Fibroblast of upper back skin (primary cell): ENCODE measurements at places on chromosomes 11 and 22.
A peak's percentile ranks its signal among the peaks of the same experiment; 100 is the strongest.

GRCh38 chr22:37309211-37310074, 27.1 kb downstream of the CYTH4 start:
- no peak for DNase-seq

GRCh38 chr22:45804986-45805325, 133.3 kb downstream of the ATXN10 start:
- DNase-seq, result peak; percentile 94

DNA sequence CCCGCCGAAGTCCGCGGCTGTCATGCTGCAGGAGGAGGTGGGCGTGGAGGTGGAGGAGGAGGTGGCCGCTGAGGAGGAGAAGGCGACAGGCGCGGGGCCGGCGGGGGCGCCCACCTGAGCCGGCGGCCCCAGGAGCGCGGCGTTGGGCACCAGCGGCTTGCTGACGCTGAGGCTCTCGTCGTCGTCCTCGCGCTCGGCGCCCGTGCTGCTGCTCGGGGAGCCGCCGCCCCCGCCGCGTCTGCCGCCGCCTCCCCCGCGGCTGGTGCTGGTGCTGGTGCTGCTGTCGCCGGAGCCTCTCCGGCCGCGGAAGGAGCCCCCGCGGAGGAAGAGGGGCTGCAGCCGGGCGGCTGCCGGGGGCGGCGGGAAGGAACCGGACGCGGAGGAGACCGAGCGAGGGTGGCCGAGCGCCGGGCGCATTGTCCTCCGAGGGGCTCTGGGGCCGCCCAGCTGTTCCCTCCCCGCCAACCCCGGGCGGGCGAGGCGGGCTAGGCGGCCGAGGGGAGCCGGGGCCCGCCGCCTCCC, 388 bp downstream of the TMEM121B start:
- DNase-seq, result no peak

GRCh38 chr11:44928816-44929215, 21.9 kb downstream of the TP53I11 start:
- no peak for DNase-seq

DNA sequence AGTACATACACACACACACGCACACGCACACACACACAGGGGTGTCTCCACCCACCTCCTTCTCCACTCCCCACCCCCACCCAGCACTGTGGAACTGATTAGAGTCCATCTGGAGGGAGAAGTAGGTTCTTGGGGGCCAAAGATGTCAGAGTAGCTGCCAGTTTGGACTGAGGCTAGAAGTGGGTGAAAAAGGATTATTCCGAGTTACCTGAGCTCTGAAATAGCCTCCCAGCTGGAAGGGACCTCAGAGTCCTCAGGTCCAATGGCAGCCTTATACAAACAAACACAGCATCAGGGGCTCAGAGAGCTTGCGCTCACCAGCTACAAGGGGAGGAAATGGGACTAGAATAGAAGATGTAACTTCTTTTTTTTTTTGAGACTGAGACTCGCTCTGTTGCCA, 20.8 kb downstream of the IL10RA start:
- no peak for DNase-seq

- DNase-seq, result no peak
These were observed 331.6 kb upstream of the ANO5 start for GRCh38 chr11:21861314-21861713.

- DNase-seq, result peak; percentile 59
These were observed 12.7 kb downstream of the MYO18B start for GRCh38 chr22:25754527-25755202.

DNA sequence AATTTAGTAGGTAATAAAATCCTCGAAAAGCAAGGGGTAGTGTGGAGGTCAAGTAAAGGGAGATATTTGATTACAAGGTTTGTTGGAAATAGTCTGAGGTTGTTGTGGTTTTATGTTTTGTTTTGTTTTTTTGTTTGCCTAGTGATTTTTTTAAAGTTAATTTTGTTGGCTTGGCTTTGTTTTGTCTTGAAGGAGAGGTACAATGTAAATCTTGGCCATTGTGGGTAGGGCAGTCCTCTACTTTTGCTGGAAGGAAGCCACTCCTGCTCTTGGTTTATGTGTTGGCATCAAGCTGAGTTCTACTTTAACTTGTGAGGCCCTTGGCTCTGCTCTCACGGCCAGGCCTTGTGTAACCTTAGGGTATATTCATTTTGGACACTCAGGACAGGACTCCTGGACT, 3.2 kb downstream of the AMOTL1 start:
- DNase-seq, result no peak

DNA sequence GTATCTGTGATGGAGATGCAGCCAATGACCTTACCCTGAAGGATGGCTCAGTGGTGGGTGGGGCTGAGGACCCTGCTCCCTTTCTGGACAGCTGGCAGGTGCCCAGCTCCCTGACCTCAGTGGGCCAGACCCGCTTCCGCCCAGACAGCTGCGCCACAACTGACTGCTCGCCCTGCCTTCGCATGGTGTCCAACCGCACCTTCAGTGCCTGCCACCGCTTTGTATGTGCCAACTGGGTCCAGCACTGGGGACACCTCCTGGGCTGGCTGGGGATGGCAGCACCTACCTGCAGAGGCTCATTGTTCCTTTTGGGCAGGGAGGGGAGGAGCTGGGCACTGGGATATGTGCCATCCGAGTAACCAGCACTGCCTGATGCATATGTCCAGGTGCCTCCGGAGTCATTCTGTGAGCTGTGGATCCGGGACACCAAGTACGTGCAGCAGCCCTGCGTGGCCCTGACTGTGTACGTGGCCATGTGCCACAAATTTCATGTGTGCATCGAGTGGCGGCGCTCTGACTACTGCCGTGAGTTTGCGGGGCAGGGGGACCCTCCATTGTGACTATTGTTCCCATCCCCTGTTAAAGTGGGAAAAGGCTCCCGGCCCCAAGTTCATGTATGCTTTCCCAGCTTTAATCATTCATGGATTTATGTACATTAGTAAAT, 84.8 kb downstream of the OTOG start:
- no peak for DNase-seq

DNA sequence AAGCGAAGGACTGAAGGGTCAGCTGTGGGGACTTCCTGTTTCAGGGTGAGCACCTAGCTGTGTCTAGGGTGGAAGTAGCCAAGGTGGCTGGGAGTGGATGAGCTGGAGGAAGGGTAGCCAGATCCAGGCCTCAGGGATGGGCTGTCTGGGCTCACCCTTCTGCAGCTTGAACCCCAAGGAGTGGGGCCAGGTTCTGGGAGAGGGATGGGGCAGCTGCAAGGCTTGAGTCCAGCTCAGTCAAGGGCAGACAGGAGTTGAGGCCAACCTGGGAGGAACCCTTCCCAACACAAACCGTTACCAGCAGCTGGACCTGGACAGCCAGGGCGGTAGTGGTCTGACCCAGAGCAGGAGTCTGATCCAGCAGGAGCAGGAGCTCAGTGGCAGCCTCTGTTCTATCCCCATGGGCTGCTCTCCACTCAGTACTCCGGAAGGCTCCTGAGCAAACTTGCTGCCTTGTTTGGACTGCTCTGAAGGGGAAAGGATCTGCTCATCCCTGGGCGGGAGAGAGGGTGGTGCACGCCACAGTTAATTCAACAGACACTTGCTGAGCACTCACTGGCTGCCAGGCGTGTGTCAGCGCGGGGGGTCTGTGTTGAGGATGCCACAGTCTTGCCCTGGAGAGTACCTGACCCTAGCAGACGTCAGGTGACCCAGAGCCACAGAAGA, 53.8 kb upstream of the THY1 start:
- no peak for DNase-seq

DNA sequence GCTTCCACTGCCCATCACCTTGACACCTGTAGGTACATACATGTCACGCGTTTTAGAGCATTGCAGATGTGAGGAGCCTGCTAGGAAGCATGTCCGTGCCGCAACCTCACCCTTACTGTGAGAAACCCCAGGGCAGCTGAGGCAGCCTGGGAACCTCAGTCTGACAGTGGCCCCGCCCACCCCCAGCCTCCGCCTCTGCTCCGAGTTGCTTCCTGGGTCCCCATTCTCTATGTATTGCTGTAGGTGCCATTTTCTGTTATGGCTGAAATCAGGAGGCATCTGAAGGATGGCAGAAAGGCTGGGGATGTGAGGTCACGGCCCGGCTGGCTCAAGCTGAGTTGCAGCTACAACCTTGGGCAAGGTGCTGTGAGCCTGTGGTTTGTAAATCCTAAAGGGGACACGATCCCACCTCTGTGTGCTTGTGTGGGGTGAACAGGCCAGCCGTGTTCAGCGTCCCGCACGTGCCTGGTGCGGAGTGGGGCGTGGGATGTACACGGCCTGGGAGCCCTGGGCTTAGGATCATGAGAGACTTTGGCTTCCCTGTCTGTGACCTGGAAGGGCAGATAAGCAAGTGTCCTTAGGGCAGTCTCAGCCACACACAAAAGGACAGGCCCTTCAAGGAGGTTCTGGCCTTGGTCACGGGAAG, 102.7 kb downstream of the PHF21B start:
- DNase-seq, result no peak

GRCh38 chr11:65047581-65048422, 6.8 kb downstream of the SAC3D1 start:
- DNase-seq, result no peak

GRCh38 chr11:126523441-126524205, 168.1 kb downstream of the ST3GAL4 start:
- no peak for DNase-seq

- no peak for DNase-seq
These were observed 8.9 kb downstream of the HIRA start for GRCh38 chr22:19422440-19423301.

DNA sequence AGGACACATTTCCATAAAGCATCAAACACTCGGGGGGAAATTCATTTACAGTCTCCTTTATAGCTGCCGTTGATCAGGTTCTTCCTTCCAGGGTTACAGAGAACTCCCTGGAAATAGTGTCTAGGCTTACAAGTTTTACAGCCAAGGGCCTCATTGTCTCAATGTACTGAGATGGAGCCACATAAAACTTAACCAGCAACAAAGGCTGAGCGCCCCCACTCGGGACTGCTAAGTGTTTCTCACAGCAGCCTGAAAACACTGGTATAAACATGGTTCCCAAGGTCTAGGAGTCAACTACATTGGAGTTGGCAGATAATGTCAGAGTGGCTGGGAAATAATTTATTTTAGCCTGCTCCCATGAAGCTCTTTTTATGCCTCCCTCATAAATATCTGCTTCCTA, 686.2 kb downstream of the OPCML start:
- no peak for DNase-seq

- DNase-seq, result no peak
These were observed 28.8 kb downstream of the VSTM5 start for GRCh38 chr11:93821617-93822016.

- no peak for DNase-seq
These were observed 90.1 kb downstream of the CCDC83 start for GRCh38 chr11:85945296-85945695.

GRCh38 chr22:42091455-42091782, 847 bp upstream of the NDUFA6 start:
- no peak for DNase-seq

GRCh38 chr11:89490981-89491690, at the start of gene NOX4:
TSS of gene NOX4 (minus strand) at chr11:89491375. CDS start at chr11:89491246, 129 bp downstream.
- peak; percentile 54 for DNase-seq

GRCh38 chr22:24965822-24966626, 13.5 kb downstream of the KIAA1671 start:
- no peak for DNase-seq

DNA sequence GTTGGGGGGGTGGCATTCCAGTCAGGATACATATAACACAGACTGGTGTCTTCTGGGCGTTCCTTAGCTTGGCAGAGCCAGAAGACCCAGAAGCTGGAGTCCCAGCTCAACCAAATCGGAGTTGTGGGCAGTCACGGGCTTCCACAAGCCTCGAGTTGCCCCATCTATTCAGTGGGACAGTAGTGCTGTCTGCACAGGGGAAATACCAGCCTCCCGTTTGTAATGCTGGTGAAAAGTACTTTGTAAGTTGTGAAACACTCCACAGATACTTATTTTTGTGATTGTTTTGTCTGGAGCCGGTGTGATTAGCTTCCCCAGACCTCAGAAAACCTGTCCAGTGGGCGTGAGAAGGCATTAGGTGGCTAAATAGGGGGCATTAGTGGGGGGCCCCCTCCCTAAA, 13.6 kb downstream of the DGKZ start:
- DNase-seq, result no peak

DNA sequence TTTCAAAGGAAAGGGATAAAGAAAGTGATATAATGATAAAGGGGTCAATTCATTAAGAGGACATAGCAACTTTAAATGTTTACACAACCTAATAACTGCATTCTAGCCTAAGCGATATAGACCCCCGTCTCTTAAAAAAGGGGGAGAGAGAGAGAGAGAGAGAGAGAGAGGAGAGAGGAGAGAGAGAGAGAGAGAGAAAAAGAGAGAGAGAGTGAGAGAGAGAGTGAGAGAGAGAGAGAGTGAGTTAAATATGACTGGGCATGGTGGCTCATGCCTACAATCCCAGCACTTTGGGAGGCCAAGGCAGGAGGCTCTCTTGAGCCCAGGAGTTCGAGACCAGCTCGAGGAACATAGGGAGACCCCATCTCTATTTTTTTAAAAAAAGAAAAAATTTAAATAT, 90.2 kb upstream of the GAL start:
- no peak for DNase-seq

GRCh38 chr11:134258577-134258976, 5.2 kb downstream of the ACAD8 start:
- no peak for DNase-seq

DNA sequence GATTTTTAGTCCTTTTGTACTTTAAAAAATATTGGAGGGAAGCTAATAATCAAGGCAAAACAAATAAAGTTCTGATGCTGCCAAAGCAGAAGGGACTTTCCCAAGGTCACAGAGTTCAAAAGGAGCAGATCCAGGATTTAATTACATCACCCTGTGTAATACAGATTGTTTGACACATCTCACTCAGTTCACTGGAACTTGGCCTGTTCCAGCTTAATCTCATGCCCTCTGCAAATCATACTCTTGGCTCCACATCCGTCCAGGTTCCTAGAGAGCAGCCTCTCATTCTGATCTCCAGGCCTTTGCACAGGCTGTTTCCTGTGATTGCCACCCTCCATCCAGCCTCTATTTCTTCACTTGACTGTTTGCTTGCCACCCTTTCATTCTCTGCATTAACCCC, 151.7 kb downstream of the SPON1 start:
- DNase-seq, result no peak

DNA sequence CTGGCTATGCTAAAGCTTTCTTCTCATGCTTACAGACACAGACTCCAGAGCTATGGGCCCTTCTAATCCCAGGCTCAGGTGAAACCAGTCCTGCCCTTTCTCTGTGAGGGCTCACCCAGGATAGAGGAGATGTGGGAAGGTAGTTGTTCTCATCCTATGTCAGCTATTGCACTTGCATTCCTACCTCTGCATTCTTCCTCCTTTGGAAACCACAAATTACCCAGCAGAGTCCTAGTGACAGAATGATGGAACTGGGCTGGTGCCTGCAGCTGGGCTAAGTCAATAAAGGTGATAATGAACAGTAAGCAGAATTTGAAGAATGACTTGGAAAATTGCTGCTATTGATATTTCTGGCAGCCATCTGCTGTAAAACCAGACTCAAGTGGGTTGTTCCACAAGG, 560.0 kb downstream of the TMEM135 start:
- no peak for DNase-seq

GRCh38 chr11:88345949-88346348, 8.4 kb upstream of the CTSC start:
- DNase-seq, result no peak
